ENCODE measurements at places on chromosomes 5 and 9.

- no peak for DNase-seq
Measured at GRCh38 chr5:21164425-21164824, 1176.4 kb upstream of the CDH18 start.

DNA sequence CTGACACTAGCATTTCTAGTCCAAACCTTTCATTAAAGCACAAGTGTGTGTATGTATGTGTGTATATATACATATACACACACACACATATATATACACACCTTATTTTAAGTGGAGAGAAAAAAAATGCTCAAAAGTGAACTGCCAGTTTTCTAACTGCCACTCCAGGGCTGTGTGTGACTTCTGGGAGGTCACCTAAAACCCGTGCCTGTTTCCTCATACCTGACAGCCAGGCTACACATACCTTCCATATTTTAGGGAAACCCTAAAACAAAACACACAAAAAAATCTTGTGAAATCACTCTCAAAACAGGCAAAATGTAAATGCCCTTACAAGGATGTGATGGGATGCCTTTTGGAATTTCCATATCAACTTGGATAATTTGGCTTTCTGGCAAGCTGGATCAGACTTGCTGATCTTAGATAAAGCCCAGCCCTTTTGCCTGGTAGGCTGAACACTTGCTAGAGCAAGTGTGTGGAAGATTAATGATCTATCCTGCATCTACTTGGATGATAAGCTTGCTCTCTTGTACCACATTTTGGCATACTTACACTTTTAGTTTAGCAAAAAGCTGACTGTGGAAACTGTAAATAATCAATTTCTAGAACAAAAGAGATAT is 127.8 kb downstream of the GNAQ start:
- DNase-seq, result no peak

GRCh38 chr5:75051217-75051751 is 1.1 kb downstream of the GCNT4 start:
- no peak for DNase-seq

GRCh38 chr9:35730486-35730854 is 1.5 kb downstream of the TLN1 start:
- DNase-seq, result no peak

DNA sequence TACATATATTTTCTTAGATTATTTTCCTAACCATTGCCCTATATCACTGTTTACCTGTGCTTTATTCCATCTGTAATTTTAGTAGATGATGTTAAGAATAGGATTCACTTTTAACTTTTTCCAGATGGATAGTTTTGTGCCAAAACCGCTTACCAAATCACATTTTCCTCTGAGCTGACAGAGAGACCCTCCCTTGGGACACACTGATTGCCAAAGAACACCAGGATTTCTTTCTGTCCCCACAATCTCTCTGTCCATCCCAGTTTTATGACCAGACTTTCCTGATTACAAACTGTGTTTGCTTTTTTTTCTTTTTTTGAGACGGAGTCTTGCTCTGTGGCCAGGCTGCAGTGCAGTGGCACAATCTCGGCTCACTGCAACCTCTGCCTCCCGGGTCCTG is 81.3 kb upstream of the SPATA31C2 start:
- DNase-seq, result no peak

GRCh38 chr5:171426266-171426665 is 6.8 kb downstream of the FGF18 start:
- no peak for DNase-seq

DNA sequence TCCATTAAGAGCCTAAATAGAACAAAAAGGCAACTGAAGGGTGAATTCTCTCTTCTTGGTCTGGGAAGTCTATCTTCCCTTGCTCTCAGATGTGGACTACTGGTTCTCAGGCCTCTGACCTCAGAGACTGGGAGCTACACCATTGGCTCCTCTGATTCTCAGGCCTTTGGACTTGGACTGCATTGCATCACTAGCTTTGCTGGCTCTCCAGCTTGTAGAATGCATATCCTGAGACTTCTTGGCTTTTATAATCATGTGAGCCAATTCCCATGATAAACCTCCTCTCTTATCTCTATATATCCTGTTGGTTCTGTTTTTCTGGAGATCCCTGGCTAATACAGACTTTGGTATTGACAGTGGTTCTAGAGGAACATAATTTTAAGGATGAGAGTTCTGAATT is 89.8 kb downstream of the PSAT1 start:
- DNase-seq, result no peak

- DNase-seq, result no peak
Measured at GRCh38 chr5:170355601-170356098, 33.5 kb downstream of the KCNMB1 start.

- no peak for DNase-seq
Measured at GRCh38 chr9:128715436-128715750, 8.5 kb downstream of the ZDHHC12 start.

GRCh38 chr5:160240350-160240749 is 11.0 kb downstream of the FABP6 start:
- DNase-seq, result no peak
